ENCODE measurements at places on chromosomes 3 and 15. TPM values are rescaled to one million over a fixed set of nuclear protein-coding genes. Genes with fewer than 3 reads are reported as not detected.

Gene ARNT2
- total RNA-seq: 4.7 TPM

Gene SLC22A13
- total RNA-seq: 1.2 TPM

Gene CATSPER2
- total RNA-seq: 0.50 TPM

Gene PLIN1
- total RNA-seq: 0.50 TPM

Gene RIOX2
- total RNA-seq: 33.3 TPM

Gene RBMS3
- total RNA-seq: 48.0 TPM

Gene CISH
- 0.73 TPM for total RNA-seq

Gene GRK7
- total RNA-seq: under 0.01 TPM

Gene PLCB2
- 0.17 TPM for total RNA-seq

Gene CTDSPL
- 31.4 TPM for total RNA-seq

Gene CP
- total RNA-seq: 0.33 TPM

Gene LOXL1
- 287 TPM for total RNA-seq

Gene THSD4
- total RNA-seq: 31.3 TPM

Gene GOLGA8A
- total RNA-seq: 6.6 TPM

Gene SERINC4
- not detected for total RNA-seq

Gene C2CD4A
- total RNA-seq: not detected

Gene PLCH1
- 0.17 TPM for total RNA-seq

Gene CAND2
- total RNA-seq: 16.9 TPM

Gene TMEM45A
- total RNA-seq: 50.8 TPM

Gene SUSD5
- 2.5 TPM for total RNA-seq

Gene CDHR4
- total RNA-seq: not detected
